ENCODE measurements at places on chromosomes 1 and 21.
A peak's percentile ranks its signal among the peaks of the same experiment; 100 is the strongest.

- no peak for DNase-seq
Measured at GRCh38 chr21:41933313-41934079, 20.3 kb downstream of the C2CD2 start.

DNA sequence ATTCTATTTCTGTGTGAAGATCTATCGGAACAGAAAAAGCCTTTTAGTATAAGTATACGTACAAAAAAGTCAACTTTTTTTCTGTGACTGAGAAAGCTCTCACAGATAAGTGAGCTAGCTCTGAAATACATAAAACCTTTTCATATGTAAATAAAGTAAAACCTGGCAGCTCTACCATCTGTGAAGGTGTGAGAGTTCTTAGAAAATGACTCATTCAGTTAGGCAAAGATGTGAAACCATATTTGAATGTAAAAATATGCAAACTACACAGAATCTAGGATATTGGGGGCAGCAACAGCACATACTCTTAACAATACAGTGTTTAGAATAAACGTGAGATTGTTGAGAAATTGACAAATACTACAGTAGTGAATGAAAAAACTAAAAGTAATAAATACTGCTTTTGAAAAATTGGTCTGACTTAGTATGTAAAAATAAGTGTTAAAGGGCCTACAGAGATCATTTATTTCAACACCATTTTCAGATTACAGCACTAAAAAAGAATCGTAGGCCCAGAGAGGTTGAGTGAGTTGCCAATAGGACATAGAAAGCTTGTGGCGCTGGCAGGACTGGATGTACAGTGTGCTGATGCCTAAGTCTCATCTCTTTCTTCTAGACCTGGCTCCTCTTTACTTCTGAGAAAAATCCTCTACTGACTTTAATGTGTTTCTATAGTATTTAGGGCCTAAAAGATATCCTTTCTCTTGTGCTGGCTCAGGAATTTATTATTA lies 19.8 kb downstream of the ATP6V1G3 start:
- peak; percentile 39 for DNase-seq

GRCh38 chr1:232519186-232519585 lies 110.7 kb downstream of the SIPA1L2 start:
- DNase-seq = no peak

- DNase-seq = no peak
Measured at GRCh38 chr21:27129215-27129614, 162.3 kb upstream of the ADAMTS5 start.

DNA sequence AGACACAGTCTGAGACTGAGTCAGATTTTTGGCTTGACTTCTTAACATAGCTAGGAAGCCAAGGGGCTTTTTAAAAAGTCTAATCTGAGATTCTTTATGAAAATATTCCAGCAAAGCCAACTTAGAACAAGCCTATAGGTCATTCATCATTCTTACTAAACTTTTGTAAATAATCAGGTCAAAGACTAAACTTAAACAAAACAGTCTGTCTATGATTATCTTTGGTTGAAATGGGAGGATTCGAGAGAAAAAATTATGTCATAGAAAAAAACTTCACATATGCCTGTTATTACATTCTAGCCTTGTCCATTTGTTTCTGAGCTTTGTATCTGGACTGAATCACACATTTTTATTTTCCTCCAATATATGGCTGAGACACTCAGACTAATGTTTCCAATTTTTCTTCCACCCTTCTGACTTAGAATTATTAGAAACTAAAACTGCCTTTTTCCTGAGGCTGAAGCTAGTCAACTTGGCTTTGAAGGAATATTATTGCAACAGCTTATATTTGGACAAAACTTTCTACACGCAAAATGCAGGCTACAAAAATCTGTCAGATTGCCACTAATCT lies 83.3 kb downstream of the ETS2 start:
- no peak for DNase-seq

DNA sequence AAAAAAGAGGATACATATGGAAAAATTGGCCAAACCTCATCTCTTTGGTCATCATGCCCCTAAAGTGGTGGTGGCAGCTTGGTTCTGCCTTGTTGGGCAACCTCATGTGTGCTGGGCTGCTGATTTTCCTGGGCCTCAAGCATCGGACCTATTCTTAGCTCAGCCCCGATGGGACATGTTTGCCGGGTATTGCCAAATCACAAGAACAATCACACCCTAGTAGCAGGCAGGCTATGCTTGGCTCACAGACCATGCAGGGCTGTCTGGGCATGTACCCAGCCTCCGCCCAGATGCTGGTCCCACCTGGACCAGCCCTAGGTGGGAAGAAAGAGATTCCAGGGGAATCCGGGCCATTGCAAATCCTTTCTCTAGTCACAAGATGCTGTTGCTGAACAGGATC lies 189.4 kb upstream of the FGGY start:
- no peak for DNase-seq

GRCh38 chr1:38231941-38232340 lies 185.3 kb upstream of the POU3F1 start:
- no peak for DNase-seq

DNA sequence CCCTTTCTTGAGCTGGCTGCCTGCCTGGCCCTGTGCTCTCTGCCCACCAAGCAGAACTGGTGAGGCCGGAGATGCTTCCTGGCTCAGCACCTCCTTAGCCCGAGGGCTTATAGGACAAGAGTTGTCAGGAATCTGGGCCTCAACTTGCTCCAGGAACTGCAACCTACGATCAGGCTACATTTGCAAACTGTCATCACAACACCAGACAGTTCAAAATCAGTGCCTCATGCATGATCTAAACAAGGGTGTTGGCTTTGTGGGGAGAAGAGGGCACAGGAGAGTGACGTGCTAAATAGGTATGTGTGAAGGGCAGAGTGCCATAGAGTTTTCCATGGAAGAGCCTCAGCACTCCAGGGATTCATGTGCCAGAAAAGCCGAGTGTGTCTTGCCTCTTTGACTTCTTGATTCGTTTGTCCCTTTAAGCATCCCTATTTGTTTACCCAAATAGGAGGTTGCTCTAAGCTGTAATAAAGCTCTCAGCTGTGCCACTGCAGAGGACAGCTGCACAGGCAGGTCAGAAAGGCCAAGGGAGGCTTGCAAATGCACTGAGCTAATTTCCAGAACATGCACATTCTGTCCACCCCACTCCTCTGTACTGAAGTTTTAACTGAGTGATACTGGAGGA lies 30.2 kb upstream of the NEK2 start:
- no peak for DNase-seq

GRCh38 chr1:223556414-223557129 lies 108.9 kb downstream of the CAPN8 start:
- DNase-seq = peak; percentile 43

DNA sequence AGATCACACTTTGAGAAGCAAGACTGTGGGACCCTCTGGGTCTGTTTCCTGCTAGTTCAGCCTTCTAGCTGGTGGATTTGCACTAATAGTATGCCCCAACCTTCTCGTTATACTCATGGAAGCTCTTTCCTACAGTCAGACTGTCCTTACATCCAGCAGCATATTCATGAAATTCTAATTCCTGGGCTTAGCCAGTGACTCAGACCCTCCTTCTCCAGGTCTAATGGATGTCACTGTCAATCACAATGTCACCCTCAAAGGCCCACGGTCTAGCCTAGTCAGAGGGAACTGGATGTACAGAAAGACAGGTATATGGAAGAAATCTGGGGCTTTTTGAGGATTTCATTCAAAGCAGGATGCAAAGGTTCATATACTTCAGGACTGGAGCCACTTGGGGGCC lies 72.4 kb downstream of the KCNJ15 start:
- DNase-seq = no peak

DNA sequence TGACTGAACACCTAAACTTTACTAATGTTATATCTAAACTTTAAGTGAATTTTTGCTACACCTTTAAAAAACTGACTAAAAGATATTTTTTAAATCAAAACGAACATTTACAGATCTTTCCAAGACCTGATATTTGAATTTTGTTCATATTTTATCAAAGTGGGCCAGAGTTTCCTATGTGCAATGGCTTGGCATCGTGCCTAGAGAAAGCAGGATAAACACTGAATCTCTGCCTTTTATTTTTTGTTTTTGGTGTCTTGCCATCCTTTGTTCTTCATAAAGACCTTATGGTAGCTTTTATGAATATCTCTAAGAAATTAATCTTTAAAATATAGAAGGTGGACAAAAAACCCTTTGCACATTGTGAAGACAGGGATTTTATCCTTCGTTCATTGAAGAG lies 25.8 kb upstream of the VPS26C start:
- DNase-seq = no peak

DNA sequence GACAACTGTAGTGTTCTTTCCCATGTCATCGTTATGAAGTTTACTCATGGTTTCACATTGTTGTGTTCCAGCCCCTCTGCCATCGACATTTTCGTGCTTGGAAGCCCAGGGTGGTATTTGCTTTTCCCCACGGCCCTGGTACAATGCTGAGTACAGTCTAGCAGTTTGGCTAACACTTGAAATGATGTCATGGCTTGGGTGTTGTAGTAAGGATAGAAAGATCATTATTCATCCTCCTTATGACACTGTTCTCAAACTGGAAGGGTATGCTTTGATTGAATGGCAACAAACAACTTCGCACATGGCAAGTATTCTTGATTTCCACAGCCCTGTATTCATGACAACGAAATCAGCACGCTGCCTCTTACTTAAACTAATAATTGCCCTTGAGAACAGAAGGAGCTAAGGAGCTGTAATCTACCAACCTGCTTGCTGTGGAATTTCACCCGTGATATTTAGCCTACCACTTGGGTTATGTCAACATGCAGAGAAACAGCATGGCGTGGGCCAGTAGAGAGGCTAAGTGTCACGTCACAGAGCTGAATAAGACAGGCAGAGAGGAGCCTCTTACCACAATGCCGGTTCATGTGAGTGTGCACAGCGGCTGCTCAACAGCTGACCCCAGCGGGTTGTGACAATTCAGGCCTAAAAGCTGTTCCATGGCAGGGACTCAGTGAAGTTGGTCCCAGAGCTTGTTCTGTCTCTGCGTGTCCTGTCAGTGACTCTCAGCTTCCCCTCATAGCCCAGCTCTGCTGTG lies 73.9 kb downstream of the KCNJ6 start:
- no peak for DNase-seq

DNA sequence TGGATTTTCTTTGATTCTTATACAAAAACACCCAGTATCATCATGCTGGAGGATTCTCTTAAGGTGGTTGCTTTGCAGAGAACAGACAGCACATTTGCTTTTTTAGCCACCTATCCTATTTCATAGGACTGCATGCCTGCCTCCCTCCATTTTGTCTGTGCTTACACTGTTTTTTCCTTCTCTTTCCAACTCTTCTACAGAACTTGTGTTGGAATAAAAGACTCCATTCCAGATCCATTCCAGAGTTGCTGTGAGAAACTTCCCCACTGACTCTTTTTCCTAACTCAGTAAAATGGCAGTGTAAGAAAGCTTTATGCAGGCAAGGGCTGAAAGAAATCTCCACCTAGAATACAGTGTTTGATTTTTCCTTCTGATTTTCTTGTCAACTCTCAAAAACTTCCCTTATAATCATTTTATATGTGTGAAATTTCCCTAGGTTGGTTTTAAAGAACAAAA lies 5.2 kb upstream of the ARID1A start:
- DNase-seq = no peak

DNA sequence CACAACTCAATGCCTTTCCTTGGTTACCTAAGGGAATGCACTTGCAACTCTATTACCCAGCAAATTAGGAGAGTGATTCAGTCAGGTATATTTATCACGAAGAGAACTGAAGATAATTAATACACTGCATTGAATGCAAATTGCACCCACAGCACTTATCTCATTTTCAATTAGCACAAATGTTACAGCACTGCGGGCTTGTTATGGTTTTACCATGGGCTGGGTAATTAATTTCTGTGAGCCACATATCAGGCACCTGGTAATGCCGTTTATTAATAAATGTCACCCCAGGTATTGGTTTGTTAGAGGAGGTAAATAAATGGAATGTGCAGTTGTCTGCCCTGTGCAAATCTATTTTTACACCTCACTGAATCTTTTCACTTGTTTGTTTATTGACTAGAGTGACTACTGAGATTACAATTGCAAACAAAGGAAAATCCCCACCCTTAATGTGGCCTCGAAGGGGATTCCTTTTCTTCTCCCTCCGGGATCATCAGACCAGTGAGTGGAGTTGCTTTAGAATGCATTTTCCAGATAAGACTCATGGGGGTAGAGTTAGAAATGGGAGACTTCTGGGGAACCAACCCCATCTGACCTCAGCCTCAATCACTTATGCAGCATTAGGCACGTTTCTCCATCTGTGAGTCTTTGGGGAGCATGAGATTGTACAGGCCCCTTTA lies 269.3 kb downstream of the RPS6KC1 start:
- DNase-seq = no peak

DNA sequence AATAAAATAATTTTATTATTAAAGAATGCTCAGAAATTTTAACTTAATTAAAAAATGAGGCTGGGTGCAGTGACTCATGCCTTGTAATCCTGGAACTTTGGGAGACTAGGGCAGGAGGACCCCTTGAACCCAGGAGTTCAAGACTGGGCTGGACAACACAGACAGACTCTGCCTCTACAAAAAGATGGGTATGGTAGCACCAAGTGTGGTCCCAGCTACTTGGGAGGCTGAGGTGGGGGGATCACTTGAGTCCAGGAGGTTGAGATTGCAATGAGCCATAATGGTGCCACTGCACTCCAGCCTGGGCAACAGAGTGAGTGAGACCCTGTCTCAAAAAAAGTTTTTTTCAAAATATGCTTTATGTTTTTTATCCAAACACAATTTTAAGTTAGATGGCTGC lies 25.3 kb downstream of the TMED5 start:
- no peak for DNase-seq

- no peak for DNase-seq
Measured at GRCh38 chr1:61356995-61357394, 274.6 kb downstream of the NFIA start.

- DNase-seq = no peak
Measured at GRCh38 chr1:14514739-14515138, 83.7 kb upstream of the KAZN start.

DNA sequence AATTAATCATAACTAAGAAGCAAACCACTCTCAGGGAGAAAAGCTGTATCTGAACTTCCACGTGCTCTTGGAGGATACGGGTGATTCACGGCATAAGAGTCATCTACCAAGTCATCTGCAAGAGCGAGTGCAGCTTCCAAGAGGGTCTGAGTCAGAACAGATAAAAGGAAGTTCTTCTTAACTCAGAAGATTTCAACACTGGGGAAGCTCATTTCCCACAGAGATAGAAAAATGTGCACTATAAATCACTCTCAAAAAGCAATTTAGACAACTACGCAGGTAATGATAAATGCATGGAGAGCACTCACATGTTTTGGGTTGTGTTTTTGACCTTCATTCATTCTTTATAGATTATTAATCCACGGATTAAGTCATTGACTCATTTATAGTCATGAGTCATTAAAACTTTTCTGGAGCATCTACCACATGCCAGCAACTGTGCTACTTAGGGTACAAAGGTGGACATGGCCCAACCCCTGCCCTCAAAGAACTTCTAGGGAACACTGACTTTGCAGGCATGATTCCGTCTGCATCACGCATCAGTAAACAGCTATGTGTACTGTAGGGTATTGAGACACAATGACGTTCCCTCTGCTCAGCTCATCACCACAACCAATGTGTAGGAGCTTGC lies 20.8 kb downstream of the KCNJ15 start:
- DNase-seq = no peak

GRCh38 chr1:8661185-8662110 lies 156.0 kb downstream of the RERE start:
- peak; percentile 45 for DNase-seq

- no peak for DNase-seq
Measured at GRCh38 chr21:15823486-15824150, 93.8 kb downstream of the USP25 start.

Data from GM20000 (cell line).